ENCODE measurements at places on chromosomes 2 and 18. TPM values are rescaled to one million over a fixed set of nuclear protein-coding genes. Genes with fewer than 3 reads are reported as not detected.

Gene DNAH7
- 2.4 TPM for polyA plus RNA-seq

DNA sequence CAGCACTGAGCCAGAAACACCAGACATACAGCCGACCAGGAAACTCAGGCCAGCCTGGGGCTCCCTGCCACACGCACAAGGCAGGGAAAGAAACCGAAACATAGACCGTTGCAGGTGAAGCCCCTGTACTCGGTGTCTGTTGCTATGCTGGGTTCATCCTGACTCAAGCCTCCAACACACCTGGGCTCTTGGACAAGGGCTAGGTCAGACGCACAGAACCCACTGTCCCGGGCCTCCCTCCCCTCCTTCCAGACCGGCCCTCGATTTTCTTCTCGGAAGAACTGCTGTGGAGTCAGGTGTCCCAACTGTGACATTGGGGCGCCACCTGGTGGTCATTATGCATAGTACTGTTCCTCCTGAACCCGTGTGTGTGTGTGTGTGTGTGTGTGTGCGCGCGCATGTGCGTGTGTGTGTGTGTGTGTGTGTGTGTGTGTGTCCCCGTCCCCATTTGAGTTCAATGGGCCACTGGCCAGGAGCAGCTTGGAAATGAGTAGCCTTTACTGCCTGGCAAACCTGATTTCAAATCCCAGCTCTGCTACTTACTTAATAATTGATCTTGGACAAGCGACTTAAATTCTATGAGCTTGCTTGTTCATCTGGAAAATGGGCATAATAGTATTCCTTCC lies 55.4 kb upstream of the GLI2 start:
- DNase-seq: no peak

- DNase-seq: no peak
Observed at GRCh38 chr18:23021623-23022022, 88.5 kb downstream of the RBBP8 start.

- DNase-seq: no peak
Observed at GRCh38 chr2:28049416-28049815, 158.9 kb downstream of the BABAM2 start.

DNA sequence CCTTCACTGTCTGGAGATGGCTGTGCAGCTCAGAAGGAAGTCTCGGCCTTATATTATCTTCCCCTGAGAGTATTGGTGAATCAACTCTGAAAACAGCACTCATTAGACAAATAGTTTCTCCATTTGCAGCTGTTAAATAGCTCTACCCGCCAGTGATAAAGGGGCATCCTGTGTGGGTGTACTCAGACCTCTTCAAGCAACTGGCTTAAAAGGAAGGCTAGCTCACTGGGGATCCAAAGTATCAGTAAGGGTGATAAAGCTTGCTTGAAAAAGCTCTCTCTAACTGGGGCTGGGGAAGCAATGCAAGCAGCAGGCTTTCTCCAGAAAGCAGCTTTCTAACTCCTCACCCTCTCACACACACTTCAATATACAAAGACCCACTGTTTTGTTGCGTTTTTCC lies 64.9 kb upstream of the PSMD14 start:
- DNase-seq: no peak

DNA sequence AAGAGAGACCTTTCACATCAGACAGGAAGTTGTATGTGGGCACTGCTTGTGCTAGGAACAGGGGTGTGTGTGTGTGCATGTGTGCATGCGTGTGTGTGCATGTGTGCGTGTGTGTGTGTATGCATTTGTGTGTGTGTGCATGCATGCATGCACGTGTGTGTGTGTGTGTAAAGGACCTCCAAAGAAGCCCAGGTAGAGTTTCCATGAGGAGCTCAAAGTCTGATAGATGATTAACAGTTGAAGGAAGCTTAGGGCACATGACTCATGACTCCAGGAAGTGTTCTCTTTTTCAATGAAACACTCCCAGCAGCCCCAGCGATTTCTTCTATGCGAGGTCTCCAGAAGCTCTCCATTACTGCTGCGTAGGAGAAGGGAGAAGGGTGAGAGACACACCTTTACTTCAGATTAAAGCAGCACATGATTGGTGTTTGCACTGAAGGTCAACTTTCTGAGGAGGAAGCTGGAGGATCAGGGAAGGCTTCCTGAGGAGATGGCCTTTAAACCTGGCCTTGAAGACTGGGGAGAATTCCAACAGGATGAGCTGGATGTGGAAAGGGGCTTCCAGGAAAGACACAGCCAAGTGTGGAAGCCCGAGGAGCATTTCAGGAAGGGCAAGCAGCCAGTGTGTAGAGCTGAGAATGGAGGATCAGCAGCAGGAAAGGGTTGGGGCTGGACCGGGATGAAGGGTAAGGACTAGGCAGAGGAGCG lies 77.7 kb downstream of the SMAD4 start:
- no peak for DNase-seq

GRCh38 chr2:104120171-104120570 lies 733.7 kb upstream of the POU3F3 start:
- no peak for DNase-seq
